ENCODE measurements at places on chromosomes 6 and 20.

GRCh38 chr6:63802606-63803206 lies 167.1 kb downstream of the PHF3 start:
- DNase-seq: peak; percentile 54

GRCh38 chr6:56625356-56625755 lies 17.3 kb downstream of the DST start:
- DNase-seq: peak; percentile 69

DNA sequence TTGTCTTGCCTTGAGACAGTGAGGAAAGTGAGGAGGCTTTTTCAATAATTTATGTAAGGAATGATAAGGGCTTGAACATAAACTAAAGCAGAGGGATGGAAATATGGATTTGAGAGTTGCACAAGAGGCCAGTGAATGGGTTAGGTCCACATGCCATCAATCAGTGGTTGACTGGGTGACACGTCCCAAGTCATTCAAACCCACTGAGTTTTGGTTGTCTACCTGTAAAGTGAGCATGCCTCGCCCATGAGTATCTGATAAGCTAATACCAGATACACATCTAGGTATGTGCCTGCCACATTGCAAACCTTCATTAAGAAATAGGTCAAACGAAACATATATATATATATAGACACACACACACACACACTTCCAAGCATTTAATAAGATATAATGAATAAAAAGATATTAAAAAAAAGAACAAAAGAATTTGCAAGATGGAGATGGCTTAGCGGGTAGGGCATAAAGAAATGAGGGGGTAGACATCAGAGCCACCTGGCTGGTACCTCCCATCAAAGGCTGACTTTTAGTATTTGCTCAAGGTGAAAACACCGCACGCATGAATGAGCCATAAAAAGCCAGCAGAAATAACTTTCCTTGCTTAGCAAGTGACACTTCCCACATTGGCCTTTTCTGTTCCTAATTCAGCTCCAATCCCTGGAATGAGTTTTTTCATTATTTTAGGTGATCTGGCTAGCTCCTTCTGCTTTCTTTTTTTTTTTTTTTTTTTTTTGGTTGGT lies 109.1 kb upstream of the GGTLC1 start:
- no peak for DNase-seq

DNA sequence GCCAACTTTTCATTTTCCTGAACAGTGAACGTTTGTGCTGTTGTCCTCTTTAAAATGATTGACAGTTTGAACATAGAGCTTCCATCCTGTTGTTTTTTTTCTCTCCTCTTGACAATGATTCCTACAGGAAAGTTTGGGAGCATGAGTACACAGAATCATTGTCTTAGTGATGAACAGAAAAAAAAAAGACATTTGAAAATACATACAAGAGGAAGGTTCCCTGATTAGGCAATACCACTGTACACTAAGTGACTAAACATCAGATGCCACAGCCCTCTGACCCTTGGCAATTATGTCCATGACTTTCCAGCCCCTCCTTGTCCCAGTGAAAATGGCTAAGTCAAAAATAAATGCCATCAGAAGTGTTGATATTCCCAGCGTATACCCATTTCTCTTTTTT lies 71.5 kb downstream of the RTN4IP1 start:
- DNase-seq: no peak

GRCh38 chr6:141210901-141211300 lies 921.8 kb upstream of the GJE1 start:
- peak; percentile 28 for DNase-seq

GRCh38 chr20:61935926-61936700 lies 129.6 kb downstream of the TAF4 start:
- no peak for DNase-seq

DNA sequence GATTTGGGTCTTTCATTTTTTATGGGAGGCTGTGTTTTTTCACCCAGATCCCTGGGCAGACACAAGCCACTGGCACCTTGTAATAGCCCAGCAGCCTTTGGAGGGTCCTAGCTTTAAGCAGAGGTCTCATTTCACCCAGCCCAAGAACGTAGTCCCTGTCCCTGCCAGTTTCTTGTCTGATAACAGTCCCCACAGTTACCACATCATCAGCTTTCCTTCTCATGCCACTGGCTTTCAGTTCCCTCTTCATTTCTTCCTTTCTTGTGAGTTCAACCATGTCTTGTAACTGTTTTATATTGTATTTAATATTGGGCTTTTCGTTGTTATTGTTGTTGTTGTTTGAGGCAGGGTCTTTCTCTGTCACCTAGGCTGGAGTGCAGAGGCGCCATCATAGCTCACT lies 10.6 kb downstream of the PNPLA1 start:
- no peak for DNase-seq

GRCh38 chr6:127950566-127951145 lies 49.8 kb upstream of the THEMIS start:
- no peak for DNase-seq

DNA sequence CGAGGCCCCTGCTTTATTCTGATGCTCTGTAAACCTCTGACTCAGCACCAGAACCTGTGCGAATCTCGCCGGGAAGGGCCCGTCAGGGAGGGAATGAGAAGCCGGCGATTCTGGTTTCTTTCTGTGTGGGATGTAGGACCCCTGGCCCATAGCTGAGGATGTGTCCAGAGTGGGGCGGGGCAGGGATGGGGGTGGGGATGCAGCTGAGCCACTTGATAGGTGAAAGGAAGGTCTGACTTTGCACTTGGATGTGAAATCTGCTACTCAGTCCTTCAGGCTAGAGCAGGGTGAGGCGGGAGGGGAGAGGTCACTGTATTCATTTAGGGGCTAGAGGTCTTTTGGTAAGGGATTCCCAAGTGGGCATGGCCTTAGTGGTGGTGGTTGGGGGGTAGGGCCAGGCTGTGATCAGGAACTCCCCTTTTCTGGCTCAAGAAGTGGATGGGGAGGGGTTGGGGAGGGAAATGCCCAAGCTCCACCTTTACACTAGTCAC lies 2.3 kb downstream of the TOX2 start:
- DNase-seq: no peak

- no peak for DNase-seq
Observed at GRCh38 chr6:72286911-72287311, 335.0 kb upstream of the KCNQ5 start.

GRCh38 chr20:62997417-62998035 lies 9.2 kb downstream of the BHLHE23 start:
- no peak for DNase-seq

DNA sequence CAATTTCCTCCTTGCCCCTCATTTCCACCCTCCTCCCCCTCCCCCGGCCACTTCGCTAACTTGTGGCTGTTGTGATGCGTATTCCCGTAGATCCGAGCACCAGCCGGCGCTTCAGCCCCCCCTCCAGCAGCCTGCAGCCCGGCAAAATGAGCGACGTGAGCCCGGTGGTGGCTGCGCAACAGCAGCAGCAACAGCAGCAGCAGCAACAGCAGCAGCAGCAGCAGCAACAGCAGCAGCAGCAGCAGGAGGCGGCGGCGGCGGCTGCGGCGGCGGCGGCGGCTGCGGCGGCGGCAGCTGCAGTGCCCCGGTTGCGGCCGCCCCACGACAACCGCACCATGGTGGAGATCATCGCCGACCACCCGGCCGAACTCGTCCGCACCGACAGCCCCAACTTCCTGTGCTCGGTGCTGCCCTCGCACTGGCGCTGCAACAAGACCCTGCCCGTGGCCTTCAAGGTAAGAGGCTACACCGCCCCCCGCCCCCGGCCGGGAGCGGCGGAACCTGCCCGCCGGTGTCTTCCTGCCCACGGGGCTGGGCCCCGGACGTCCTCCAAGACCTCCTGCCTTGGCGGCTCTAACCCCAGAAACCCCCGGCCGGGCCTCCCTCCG lies 44.9 kb upstream of the SUPT3H start:
- DNase-seq: peak; percentile 69

DNA sequence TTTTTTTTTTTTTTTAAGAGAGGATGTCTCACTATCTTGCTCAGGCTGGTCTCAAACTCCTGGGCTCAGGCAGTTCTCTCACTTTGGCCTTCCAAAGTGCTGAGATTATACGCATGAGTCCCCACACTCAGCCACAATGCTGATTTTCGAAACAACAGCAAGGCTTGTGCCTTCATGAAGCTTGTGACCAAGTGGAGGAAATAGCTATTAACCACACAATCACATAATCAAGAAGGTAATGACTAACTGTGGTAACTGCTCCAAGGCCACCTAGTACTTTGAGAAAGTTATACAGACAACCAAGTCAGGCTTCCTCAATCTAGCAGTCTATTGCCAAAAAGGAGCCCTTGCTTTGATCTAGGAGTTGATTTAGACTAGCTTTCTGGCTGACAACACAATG lies 46.3 kb downstream of the SOD2 start:
- no peak for DNase-seq

DNA sequence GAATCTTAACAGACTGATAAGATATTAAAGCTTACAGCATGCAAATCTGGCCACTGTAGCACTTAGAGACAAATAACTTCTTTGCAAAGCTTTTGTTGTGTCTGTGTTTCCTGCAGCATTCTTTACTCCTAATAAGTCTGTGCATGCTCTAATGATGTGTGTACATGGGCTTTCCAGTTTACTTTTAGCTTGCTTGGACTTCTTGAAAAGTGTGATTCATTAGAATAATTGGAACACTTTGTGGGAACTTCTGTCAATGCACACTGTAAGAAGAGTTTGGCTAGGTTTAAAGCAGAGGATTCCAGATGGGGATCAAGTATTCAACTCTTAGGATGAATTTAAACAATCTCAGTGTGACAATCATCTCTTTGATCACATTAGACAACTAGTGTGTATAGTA lies 22.1 kb upstream of the TINAG start:
- DNase-seq: no peak

- no peak for DNase-seq
Observed at GRCh38 chr20:9514072-9514460, 324 bp upstream of the LAMP5 start.

GRCh38 chr20:10466855-10467254 lies 31.8 kb downstream of the SLX4IP start:
- no peak for DNase-seq

DNA sequence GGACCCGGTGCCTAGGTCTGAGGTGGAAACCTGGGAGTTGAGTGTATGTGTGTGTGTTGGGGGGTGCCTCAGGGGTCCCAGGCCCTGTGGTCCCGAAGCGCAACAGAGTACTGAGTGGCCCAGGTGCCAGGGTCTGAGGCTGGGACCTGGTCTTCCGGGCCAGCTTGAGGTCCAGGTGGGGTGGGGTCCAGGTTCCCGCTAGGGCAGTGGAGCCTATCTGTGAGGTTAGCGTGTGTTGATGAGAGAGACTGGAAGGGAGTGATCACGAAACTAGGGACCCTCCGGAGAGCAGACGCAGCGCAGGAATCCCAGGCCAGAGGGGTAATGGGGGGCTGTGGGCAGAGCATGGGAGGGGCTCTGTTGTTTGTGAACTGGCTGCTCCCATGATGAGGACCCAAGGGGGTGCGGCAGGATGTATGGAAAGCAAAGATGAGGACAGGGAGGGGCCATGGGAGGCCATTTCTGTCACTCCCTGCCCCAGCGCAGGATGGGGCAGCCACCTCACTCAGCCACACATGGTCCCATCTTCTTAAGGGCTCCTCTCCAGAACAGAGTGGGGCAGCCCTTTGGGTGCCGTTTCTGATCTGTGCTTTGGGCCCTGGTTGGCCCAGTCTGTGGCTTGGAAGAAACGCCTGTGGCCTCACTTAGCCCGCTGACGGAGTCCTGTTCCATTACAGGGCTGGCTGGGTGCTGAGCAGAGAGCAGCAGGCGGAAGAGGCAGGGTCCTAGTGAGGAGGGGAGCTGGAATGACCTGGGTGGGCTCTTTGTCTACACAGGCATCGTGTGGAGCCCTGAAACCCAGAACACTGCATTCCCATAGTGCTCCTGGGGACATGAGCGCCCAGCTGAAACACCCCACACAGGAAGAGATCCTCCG lies 872 bp downstream of the HSPA12B start:
- DNase-seq: no peak

- peak; percentile 5 for DNase-seq
Observed at GRCh38 chr20:21360705-21361104, 36.6 kb downstream of the NKX2-4 start.

GRCh38 chr6:155449450-155450239 lies 6.0 kb downstream of the NOX3 start:
- no peak for DNase-seq

GRCh38 chr6:46052479-46052878 lies 36.8 kb upstream of the CLIC5 start:
- no peak for DNase-seq

DNA sequence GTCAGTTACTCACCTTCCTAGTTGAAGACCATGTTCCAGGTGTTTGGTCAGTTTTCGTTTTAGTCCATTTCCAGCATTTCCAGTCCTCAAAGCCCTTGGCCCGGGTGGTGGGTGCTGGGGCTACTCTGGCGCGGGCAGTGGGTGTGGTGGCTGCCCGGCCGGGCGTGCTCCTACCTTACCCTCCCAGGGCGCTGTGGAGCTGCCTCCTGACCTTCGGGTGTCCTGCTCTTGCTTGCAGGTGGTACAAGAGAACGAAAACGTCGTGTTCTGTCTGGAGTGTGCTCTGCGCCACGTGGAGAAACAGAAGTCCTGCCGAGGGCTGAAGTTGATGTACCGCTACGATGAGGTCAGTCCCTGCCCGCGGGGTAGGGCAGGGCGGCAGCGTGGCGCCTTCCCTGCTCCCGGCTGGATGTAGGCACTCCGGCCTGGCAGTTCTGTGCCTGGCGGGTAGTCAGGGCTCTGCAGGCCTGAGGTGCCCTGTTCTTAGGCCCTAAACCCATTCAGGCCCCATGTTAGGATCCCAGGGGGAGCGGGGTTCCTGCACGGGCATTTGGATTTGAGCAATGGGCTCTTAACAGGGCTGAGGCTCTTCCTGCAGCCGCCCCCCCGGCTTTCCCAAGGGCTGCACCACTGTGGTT lies 145.8 kb downstream of the DTNBP1 start:
- DNase-seq: no peak

DNA sequence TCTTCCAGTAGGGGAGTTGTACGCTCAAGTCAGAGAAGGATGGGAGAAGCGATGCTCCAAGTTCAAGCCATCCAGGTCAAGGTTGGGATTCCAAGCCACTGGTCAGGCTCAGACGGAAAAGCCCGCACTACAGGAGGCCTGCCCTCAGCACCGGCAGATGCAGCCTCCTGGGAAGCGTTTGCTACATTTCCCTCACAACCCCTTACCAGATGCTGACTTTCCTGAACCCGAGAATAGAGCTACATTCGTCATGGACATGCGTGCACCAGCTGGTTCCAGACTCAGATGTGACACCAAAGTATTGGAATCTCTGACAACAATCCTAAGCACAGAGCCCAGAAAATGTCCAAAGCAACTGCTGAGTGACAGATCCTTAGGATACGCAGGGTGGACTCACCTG lies 174.8 kb downstream of the SASH1 start:
- DNase-seq: no peak

- DNase-seq: no peak
Observed at GRCh38 chr6:72636215-72636614, 14.4 kb downstream of the KCNQ5 start.
